ENCODE measurements at places on chromosomes 12 and 14.

DNA sequence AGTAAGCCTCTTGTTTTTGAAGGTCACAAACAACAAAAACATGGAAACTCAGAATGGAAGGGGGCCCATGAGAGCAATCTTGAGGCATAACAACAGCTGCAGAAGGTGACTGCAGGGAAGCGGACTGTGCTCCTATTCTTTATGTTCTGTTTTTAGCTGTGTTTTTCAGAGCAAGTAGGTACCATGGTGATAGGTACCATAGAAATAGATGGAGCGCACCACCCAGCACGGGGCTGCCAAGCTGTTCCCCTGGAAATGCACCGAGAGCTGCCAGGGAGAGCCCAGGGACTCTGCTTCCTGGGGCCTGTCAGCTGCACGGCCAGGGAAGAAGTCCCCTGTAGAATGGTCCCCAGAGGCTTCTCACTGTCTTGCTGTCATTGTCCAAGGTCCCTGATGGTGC lies 32.8 kb downstream of the DGLUCY start:
- DNase-seq: no peak

DNA sequence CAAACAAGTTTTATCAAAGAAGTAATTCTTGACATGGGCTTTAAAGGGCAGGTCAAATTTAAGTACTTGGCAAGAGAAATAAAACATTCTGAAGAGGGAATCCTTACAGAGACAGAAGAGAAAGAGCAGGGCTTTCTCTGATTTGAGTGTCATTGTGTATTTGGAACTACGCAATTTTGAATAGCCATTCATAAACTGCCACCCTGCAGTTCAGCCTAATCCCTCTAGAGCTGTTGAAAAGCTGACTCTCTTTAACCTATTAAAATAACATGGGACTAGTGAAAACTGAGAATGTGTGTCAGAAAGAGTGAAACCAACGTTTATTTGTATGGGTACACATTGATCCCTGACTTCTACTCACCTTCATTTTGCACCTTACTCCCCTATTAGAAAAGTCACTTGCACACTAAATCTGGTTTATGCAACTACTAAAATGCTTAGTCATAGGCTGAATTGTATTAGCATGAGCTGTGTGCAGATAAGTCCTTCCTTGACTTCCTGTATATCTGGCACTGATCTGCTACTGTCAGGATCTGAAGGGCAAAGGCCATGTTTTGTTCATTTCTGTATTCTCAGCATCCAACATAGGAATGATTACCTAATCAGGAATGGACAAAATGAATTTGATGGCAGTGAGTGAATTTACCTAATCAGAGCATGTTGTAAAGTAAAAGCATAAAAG lies 458.9 kb downstream of the NOVA1 start:
- DNase-seq: no peak

DNA sequence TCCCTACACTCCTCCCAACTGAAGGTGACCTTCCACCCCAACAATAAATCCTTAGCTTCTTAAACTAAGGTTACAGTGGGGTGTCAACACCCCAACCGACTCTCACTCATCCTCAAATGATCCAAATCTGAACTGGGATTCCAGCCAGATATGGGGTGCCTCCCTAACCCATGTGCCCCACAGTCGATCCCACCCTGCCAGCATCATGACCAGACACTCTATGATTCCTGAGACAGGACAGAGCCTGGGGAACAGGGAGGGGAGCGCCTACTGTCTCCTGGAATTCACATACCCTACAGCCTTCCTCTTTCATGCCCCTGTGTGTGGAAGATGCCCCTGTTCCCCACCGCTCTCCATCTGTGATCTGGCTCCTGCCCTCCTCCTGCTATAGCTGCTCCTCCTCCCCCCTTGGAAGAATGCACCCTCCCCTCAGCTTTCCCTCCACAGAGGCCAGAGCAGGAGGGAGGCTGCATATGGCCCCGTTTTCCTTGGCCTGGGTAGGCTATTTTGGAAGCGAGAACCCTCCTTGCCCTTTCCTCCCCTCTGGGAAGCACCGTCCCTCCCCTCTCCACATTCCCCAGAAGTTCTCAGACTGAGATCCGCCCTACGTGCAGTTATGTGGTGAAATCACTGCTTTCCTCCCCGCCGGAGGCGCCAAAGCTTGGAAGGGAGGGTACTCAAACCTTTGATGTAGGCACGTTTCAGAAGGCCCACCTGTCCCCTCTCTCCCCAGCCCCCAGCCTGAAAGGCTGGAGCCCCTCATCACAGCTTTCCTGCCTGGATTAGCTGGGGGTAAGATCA lies 48.0 kb downstream of the SMUG1 start:
- no peak for DNase-seq

- DNase-seq: no peak
These were observed 66.4 kb upstream of the SFSWAP start for GRCh38 chr12:131644481-131644880.

DNA sequence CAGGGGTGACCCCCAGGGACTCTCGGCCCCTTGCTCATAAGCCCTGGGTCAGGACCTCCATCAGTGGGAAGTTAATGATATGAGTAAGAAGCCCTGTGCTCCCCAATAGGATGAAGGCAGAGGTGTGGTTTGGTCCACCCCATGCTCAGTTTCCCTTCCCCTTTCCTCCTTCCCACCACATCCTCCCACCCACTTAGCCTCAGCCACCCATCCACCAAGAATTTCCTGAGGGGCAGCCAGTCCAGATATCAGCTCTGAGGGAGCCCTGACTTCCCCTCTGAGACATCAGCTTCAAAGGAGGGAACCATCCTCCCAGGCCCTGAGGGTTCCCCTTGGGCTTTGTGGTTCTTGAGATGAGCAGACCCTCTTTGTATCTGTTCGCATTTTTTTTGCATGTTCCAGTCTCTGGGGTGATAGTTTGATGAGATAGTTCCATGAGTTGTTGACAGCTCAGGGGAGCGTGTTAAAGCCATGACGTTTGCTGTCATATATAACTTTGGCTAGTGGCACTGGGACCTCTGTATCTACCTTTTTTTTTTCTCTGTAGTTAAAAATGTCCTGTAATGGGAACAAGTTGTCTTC lies 71.2 kb downstream of the LGMN start:
- DNase-seq: no peak

- no peak for DNase-seq
These were observed 3.5 kb upstream of the NID2 start for GRCh38 chr14:52072266-52072780.

- DNase-seq: peak; percentile 18
These were observed 941 bp upstream of the PPP1CC start for GRCh38 chr12:110743571-110744093.

DNA sequence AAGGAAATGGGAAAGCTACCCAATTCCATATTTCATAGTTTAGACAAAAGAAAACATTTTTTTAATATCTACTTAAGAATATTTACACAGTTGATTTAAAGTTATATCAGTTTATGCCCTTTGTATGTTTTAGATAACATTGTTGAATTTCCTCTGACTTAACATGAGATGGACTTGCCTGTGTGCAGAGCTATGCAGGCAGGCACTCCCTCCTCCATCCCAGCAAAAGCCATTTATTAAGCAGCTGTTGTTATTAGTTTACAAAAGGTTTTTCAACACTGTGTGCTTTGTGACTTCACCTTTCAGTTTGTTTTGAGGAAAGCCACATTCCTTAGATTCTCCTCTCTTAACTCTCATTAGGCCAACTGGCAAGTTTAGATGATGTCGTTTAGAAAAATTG lies 337.5 kb upstream of the PDE3A start:
- no peak for DNase-seq

DNA sequence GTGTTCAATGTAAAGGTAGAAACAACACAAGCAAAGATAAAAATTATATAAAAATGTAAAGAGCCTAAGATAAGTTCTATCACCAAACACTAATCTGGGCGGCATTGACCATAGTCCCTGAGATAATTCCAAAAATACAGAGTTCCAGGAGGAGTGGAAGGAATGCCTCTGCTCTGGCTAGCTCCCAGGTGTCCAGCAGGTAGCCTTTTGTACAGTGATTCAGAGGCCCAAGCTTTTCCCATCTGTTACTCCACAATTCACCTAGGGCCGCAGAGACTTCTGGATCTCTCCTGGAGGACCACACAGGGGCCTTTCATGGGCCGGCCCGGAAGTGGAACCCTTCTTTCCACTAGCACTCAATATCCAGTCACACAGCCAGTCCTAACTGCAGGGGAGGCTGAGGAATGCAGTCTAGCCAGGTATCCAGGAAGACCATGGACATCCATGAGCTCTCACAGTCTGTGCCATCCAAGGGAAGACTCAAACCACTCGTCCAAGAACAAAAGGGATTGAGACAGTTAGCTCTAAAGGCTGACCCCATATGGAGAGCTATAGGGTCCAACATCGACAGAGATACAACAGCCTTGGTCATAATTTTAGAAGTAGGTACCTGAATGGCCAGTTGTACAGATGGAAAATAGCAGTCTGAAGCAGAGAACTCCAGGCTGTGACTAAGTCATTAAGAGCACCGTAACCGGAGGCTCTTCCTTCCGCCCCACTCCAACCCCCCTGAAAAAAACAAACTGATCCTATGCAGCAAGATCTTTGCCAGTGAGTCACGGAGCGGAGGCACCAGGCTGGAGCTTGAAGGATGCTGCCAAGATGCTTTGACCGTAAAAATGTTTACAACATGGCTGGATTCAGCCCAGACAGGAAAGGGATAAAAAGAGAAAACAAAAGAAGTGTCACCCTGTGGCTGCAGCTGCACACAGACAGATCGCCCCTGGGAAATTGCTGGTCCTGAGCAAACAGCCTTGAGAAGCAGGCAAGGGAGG lies 204.8 kb downstream of the NUAK1 start:
- DNase-seq: no peak

GRCh38 chr12:124536641-124537040 lies 30.8 kb downstream of the NCOR2 start:
- no peak for DNase-seq

DNA sequence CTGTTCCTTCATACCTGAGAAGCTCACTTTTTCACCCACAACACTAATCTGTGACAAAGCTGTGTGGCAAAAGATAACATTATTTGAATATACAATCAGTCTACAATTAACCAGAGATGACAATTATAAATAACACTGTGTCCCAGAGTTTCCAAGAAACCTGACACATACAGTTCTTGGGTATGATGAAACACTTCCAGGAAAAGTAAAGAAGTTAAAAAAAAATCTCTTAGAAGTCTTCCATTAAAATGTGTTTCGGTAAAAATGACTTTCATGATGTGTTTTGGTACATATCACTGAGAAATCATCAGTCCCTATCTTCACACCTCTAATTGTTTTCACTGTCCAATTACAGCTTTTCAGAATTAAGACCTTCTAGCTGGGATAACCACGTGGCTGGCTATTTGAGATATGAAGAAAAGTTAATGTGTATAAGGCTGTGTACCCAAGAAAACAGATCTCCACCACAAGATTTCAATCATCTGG lies 390.2 kb downstream of the SOX5 start:
- no peak for DNase-seq

DNA sequence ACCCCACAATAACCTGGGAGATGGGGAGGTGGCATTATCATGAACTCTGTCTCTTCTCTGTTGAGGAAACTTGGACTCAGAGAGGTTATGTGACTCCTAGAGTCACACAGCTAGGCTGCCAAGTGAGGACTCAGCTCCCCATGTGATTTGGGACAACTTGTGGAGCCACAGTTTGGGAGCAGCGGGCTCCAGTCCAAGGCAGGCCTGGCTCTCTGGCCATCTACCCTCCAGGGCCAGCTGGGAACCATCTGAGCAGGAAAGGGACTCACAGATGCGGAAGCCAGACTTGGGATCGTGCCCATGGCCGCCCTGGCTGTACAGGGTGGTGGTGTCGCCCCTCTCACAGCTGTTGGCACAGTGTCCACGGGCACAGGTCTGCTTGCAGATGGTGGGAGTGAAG lies 59.1 kb downstream of the ISCA2 start:
- DNase-seq: no peak

DNA sequence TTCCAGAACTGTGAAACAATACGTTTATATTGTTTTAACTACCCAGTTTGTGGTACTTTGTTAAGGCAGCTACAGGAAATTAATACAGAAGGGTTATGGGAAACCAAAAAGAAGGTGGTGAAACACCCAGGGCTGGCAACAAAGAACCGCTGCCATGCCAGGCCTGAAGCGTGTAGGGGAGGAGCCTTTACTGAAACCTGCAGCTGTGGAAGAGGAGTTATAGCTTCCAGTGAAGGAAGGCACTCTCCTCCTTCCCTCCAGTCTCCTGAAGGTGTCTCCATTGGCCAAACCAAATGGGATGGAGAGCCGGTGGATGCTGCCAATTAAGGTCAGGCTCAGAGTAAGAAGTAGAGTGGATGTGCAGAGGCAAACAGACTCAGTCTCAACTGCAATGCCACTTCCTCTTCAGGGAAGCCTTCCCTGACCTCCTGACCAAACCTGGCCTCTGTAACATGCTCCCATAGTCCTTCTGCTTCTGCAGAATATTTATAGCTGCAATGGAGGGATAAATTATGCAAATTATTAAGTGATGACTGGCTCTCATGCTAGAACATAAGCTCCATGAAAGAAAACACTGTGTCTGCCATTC lies 168.3 kb downstream of the DAD1 start:
- DNase-seq: no peak

GRCh38 chr12:95203487-95204030 lies 13.7 kb downstream of the FGD6 start:
- DNase-seq: no peak

All from WTC11 (cell line).